NCI-H345 (cell line): ENCODE measurements at places on chromosomes 16 and 17.

- DNase-seq, result peak; percentile 11
Measured at GRCh38 chr17:28402224-28402630, 3.8 kb downstream of the SLC46A1 start.

GRCh38 chr17:14748036-14748710, 447.3 kb downstream of the HS3ST3B1 start:
- no peak for DNase-seq

DNA sequence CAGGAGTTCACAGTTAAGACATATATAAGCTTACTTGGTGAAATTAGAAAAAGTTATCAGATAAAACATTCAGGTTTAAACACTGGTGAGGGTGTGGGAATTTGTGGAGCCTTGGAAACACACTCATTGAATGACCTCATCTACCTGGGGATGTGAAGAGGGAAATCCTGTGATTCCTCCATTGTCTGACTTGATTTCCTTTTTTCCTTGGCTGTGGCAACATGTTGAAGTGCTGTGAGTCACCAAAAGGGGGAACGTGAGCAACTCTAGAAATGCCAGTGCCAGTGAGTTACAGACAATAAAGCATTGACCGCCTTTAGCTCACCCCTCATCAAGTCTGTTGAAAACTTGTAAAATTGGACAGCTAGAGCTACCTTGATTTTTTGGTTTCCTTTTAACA, 1.8 kb downstream of the HMOX2 start:
- peak; percentile 27 for DNase-seq

- DNase-seq, result no peak
Measured at GRCh38 chr16:88665570-88665969, 2.7 kb upstream of the MVD start.

DNA sequence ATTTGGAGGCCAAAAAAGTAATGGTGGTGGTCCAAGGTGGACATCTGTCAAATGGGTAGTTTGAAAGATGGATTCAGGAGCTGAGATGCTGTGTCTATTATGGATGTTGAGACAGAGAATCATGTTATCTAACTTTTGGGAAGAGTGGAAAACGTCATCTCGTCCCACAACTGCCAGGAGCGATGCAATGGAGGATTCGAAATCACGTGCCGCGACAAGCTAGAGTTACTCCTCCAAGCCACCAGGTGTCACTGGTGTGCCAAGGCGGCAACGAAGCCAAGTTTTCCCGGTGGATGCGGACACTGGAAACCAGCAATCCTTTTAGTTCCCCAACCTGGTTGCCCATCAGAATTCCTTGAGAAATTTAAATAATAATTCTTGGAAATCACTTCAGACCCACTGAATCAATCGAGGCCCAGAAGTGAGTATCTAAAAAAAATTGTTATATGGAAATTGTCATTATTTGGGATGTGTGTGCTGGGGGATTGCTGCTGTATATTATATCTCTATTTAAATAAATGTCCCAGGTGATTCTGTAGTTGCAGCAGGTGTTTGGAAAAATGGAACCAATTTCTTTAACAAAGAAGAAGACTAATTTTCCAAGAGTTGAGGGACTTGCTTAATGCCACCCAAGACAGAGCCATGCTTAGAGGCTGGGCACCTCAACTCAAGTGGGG, 206.1 kb downstream of the HAPSTR1 start:
- no peak for DNase-seq

DNA sequence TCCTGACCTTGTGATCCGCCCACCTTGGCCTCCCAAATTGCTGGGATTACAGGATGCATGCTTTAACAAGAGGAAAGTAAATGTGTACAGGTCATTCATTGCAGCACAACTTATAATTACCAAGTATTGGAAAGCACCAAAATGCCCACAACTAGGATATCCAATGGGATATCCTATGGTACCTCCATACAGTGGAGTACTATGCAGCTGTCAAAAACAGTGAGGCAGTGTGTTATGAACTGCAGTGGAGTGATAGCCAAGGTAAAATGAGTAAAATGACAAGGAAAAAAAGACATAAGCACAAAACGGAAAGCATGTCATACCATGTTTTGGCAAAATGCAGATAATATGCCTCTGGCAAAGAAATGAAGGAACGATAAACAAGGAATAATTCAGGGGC, 87.6 kb downstream of the FOXL1 start:
- no peak for DNase-seq

DNA sequence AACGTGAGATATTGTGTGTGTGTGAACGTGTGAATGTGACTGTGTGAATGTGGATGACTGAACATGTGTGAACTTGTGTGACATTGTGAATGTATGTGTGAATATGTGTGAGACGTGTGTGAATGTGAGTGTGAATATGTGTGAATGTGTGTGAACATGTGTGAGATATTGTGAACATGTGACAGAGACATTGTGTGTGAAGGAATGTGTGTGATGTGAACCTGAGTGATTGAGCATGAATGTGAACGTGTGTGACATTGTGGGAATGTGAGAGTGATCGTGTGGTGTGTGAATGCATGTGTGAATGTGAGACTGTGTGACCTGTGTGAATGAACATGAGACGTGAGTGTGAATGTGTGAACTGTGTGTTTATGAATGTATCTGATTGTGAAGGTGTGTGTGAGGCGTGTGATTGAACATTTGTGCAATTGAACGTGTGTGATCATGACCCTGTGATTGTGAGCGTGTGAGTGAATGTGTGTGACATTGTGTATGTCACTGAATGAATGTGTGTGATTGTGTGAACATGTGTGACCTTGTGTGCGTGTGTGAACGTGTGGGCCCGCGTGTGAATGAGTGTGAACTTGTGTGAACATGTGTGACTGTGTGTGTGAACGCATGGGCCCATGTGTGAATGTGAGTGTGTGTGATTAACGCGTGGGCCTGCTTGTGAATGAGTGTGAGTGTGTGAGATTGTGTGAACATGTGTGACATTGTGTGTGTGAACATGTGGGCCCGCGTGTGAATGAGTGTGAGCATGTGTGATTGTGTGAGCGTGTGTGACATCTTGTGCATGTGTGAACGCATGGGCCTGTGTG, 23.2 kb upstream of the GSE1 start:
- DNase-seq, result no peak

GRCh38 chr16:10121897-10122425, 60.3 kb downstream of the GRIN2A start:
- DNase-seq, result no peak

GRCh38 chr17:2398655-2399571, 1.9 kb downstream of the MNT start:
- DNase-seq, result peak; percentile 72

GRCh38 chr16:28313587-28313986, 21.3 kb downstream of the SBK1 start:
- no peak for DNase-seq

DNA sequence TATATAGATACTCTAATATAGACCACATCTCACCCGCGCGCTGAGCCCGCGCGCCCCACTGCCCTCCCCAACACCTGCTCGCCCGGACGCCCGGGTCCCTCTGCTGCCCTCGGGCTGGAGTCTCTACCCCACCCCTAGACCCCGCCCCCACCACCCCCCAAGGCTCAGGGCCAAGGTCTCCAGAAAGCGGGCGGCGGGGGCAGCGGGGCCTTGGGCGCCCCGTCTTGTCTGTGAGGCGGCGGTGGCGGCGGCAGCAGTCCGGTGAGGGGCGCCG, 2.6 kb downstream of the HES7 start:
- no peak for DNase-seq

- no peak for DNase-seq
Measured at GRCh38 chr17:65857718-65858117, 296.3 kb upstream of the AXIN2 start.

GRCh38 chr17:45101883-45102811, 30.2 kb downstream of the PLCD3 start:
- DNase-seq, result no peak

DNA sequence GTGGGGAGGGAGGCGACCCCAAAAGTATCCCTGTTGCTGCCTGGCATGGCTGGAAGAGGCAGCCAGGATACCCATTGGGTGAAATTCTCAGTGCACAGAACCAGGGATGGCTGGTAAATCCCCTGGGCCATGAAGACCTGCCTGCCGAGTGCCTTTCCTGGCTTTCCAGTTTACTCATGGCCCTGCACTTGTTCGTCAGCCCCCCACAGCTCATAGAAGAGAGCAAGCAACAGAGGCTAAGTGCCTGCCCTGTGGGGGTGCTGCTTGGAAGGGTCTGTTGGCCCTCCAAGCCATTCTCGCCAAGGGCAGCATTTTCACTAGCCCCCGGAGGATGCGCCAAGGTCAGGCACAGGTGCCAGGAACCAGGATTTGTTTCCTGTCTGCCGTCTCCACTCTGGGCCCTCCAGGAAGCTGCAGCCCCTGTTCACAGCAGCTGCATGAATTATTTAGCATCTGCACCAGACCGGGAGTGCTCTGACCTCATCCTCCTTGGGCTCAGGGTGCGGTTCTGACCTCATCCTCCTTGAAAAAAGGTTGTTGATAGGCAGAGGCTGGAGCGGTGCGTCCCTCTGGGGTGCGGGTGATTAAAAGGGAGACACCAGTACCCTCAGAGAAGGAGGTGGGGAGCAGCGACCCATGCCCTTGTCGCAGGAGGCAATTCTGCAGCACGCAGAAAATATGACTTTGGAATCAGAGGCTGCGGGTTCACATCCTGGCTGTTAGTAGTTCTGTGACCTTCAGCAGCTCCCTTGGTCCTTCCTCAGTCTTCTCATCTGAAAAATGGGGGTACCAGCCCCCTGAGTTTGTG, 14.2 kb upstream of the CD300A start:
- DNase-seq, result peak; percentile 63

- no peak for DNase-seq
Measured at GRCh38 chr17:79231766-79232287, 157.2 kb downstream of the ENGASE start.

- no peak for DNase-seq
Measured at GRCh38 chr17:15432807-15433611, 34.4 kb downstream of the CDRT4 start.

GRCh38 chr16:55527885-55528284, 19.0 kb downstream of the LPCAT2 start:
- no peak for DNase-seq

DNA sequence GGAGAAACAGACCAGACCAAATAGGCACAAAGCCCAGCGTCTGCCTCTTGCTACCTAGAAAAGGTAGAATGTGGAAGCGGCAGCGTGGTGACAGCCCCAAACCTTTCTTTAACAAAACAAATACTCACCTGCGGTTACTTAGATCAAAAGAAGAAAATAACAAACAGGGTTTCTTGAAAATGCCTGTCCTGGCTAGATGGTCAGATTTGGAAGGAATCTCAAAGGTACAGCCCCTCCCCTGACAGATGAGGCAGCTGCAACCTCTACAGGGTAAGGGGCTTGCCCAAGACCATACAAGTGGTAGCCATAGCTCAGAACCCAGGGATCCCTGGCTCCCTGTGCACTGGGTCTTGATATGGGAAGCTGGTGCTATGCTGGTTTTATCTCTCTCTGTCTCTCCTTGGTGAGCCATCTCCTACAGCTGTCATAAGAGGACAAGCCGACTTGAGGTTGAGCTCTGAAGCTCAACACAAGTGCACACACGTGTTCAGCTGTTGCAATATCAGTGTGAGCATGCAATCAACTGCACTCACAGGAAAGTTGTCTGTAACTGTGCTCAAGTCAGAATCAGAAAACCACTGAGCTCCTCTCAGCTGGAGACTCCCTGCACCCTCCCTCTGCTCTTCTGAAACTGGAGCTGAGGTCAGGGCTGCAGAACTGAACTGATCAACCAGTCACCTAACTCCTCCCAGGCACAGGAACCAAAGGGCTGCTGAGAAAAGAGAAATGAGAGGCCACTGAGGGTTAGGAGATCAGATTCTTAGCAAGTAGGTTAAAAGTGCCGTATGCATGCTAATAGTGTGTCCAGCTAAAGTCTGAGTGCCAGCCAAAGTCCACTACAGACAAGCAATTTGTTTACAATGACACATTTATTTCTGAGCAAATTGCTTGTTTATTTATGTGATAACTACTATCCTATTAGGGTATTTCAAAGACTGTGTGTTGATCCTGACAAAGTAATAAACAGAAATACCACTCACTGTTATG, 6.1 kb upstream of the RNF157 start:
- DNase-seq, result no peak

DNA sequence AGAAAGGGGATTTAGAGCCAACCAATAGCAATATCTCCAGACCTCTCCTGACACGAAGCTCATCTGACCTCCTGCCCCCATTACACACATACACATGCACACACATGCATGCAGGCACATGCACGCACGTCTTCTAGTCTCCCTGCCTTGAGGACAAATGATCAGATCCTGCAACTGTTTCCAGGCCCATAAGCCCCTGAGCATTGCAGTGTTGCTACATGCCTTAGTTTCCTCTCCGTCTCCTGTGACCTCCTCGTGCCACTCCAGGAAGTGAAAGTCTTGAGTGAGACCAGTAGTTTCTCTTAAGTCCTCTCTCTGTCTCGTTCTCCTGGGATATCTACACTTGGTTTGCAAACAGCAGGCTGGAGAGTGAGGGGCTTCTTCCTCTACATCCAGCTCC, 8.2 kb downstream of the CIITA start:
- no peak for DNase-seq

DNA sequence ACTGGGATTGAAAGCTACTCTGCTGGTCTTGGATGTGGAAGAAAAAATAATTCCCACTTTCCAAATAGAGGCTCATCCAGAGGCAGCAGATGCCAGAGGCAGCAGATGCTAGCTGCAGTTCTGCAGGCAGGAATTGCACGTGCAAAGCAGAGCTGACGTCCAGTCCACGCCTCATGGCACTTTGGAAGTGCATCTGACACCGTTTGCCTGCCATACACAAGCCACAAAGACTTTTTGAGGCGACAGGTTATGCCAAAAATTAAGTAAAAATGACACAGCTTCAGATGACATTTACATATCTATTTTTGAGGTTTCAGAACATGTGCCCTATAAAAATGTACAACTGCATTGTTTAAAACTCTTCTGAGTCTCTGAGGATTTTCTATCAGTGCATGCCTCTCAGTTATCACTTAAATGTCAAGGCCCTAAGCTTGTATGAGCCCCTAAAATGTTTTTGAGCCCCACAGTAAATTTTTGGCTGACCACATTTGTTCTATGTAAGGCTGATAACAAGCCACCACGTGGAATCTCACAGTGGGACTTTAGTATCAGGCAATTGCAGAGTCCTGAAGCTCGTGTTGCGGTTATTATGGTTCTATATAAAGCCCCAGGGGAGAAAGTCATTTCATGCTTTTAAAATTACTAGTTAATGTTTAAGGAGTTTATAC, 239.2 kb downstream of the PRKCA start:
- no peak for DNase-seq

- DNase-seq, result no peak
Measured at GRCh38 chr16:10181196-10182162, 749 bp downstream of the GRIN2A start.
